Left ventricle myocardium superior (tissue), 1 donor: ENCODE measurements at places on chromosomes 5 and 9.

DNA sequence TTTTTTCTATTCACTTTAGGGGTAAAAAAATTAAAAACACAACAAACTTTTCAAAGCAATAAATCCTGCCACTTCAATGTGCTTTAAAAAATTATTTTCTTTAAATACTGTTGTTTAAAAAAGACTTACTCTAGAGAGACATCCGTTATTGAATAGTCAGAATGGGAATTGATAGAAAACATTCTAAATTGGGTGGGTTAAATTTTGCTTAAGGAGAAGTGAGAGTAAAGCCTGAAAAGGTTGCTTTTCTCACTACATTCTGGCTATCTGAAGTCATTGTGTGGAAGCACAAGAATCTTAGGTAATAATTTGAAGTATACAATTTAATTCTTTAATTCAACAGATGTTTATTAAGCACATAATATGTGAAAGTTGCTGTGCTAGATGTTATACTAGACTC, 509.3 kb downstream of the NR2F1-AS1 start:
- no peak for DNase-seq

- DNase-seq: no peak
These were observed 9.7 kb downstream of the MRPL36 start for GRCh38 chr5:1789834-1790471.

DNA sequence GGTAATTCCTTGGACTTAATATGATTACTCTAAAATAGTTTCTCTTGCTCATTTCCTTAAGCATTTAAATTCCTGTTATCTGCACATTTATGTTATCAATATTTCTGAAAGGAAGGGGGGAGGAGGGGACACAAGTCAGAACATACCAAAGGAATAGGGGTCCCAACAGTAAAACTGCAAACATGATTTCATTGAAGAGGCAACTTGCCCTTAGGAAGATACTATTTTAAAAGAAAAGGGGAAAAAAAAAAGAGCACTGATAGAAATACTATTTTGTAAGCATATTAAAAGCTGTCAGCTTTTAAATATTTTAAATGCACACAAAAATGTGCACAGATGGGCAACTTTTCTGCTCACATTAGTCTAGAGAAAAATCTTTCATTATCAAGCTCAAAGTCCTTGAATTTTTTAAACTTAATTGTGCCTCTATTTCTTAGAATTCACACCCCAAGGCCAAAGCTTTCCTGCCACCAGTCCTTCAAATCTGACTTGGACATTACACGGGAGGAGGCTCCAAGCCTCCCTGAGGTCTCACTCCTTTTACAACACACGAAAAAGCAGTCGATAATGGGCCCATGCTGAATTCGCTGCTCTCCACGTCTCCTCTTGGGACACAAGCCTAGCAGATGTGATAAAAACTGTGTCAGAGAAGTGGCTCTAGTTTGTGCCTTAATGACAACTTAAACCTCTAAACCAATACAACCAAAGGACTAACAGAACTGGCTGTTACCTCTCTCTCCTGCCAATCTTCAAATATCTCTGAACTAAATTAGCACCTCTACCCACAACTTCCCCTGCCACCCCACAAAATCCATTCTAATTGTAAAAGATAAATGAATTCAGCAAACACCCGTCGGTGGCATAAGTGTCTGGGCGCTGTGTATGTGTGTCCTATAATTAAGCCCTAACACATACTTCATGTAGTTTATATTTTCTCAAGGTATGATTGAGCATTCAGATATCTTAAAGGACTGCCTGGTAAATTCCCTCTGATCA, 154.3 kb downstream of the DENND1A start:
- no peak for DNase-seq

DNA sequence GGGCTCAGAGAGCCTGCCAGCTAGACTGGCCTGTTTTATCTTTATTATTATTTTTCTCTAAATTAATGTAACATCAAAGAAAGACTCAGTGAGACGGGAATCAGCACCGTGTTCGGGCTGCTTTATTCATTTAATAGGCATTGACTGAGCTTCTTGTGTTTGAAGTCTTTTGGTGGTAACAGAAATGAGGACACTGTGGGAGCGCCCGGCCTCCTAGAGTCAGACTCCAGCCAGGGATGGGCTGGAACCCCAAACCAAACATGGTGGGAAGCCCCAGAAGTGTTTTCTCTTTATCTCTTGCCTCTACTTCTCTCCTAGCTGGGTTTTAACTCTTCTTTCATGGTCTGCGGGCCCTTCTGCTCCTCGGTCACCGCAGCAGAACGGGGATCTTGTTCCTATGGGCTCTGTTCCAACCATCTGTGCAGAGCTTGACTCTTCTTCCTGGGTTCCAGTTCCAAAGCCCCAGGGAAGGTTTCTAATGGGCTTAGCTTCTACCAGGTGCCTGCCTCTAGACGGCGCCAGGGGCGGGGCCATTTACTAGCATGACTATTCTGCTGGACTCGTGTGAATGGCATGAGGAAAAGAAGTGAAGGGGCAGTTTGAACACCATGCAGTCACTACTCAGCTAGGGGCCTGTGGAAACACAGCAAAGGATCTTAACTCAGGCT, 123.8 kb downstream of the FGF18 start:
- no peak for DNase-seq

- no peak for DNase-seq
These were observed 2.6 kb upstream of the MSX2 start for GRCh38 chr5:174721530-174722432.

DNA sequence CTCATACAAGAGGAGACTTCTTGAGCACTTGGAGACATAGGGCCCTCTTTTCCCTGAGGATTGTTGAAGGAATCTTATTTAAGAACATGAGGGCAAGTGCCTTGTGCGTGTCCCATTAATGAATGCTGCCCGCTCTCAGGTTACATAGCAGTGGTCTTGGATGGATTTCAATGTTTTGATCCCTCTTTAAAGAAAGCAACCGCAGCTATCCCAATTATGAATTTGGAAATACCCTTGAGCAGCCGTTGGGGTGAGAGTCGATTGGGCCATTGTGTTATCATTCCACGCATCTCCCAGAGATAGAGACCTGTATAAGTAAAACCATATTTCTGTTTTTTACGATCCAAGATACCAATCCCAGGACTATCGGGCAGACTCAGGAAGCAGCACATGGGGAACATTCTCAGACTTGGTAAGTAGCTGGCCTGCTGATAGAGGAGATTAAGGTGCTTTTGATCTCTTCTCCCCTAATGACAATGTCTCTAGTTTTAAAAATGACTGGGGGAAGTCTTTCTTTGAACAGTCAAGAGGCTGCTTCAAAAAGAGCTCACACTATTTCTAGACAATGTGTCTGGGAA, 145.3 kb downstream of the MACROH2A1 start:
- no peak for DNase-seq

DNA sequence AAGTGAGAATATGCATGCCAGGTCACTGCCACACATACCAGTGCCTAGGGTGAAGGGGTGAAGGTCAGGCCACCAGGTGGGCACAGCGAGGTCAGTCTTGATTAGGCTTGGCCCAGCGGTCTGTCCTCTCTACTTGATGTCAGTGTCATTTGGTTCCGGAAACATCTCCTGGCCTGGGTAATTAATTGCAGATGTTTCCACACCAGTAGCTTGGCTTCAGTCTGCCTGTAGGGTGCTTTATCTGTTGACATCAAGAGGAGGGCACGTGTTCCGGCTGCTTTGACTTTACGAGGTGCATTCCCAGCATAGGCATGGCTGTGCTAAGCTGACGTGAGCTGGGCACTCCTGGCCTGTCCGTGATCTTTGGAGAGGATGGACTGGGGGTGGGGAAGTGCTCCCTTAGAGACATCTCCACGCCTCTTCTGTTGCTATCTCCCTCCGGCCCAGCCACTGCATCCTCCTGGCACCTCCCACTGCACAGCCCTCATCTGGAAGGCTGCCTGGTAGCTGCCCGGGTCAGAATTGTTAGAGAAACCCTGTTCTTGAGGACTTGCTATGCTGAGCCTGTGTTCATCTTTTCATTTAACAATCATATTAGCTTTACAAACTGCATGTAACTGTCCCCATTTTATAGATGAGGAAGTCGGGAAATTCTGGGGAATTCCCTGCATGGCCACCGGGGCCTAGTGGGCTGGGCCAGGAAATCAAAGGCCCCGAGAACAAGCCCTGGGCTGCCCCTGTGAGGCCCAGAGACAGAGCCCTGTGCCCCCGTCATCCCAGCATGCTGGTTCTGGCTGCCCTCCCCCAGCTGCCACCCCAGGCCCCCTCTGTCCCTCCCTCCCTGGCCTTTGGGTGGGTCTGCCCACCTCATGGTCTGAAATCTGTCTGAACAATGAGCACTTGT, 29.1 kb downstream of the JADE2 start:
- DNase-seq: peak; percentile 78

DNA sequence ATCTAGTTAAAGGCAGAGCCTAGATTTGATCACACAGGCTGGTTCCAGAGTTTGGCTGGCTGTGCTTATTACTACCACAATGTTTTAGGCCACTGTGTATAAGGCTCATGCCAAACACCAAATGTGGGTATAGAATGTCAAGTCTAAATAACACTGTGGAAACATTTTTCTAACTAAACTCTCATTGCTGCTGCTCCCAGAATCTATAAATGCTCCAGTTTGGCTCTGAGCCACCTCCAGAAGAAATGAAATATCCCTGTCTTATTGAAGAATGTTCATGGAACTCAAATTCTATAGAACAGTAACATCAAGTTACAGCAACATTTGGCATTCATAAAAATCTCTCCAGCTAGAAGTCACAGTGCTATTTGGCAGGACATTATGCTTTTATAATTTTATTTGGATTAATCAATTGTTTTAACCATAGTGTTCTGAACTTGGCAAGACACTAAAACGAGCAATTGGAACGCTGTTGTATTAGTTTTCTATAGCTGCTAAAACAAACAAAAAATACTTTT, 178.1 kb upstream of the COX7C start:
- DNase-seq: no peak

- no peak for DNase-seq
These were observed 2.9 kb downstream of the UNC13B start for GRCh38 chr9:35164711-35165110.

GRCh38 chr5:65020492-65020891, 251.8 kb downstream of the CWC27 start:
- no peak for DNase-seq

DNA sequence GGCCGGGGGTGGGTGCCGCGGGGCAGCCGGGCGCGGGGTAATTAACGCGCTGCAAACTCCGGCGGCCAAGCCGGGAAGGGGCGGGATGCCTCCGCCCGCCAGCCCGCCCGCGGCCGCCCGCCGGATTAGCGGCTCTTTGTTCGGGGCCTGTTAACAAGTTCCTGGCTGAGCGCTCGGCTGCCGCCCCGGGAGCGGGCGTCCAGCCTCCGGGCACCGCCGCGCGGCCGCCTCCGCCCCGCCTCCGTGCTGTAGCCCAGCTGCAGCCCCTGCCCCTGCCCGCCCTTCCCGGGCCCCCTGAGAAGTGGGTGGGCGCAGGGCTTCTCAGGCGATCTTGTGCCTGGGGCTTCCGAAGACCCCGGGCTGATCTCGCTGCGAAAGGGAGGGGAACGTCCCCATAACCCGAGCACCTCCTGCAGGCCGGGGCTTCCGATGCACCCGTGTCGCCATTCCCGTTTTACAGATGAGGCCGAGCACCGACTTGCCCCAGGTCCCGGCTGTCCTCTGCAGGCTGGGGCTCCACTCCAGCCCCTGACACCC, 7.5 kb downstream of the UNC5A start:
- DNase-seq: peak; percentile 43

DNA sequence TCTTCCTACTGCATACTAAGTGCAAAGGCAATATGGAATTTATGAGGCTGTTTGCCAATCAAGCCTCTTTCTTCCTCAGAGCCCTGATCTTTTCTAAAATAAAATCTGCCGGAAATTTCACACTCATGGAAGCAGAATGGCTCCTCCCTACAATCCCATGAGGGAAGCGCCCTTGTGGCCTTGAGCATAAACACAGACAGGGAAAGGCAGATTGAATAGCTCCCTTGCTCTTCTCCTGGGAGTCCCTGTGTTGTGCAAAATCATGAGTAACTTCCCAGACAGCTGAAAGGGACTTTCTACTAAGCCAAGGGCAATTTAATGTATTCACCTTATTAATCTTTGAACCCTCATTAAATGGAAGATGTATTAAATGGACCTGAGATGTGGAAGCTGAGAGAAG, 226.1 kb upstream of the PIK3R1 start:
- DNase-seq: peak; percentile 36

DNA sequence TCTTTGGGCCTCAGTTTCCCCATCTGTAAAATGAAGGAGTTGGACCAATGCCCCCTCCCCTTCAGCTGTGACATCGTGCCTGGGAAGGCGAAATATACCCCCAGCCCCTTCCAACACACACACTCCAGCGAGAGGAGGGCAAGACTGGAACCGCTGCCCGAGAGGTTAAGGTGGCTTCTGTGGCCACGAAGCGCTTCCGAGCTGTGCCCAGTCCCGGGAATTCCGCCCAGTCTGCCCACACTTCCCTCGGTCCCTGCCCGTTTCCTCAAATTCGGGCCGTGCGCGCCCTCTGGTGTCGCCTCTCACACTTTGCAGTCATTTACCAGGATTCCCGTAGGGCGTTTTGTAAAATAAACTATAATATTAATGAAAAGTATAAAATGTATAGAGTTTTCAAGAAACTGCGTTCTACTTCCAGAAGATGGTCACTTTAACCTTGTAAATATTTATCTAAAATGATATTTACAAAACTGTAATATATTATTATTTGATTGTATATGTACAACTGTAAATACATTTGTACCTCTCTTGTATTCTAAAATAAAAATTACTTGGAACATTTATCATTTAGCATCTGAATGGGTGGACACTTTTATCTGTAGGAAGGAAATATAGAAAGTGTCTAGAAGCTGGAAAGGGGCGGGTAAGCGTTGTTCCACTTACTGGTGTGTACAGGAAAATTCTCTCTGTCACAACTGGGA, 11.0 kb upstream of the EXOSC2 start:
- DNase-seq: peak; percentile 85

DNA sequence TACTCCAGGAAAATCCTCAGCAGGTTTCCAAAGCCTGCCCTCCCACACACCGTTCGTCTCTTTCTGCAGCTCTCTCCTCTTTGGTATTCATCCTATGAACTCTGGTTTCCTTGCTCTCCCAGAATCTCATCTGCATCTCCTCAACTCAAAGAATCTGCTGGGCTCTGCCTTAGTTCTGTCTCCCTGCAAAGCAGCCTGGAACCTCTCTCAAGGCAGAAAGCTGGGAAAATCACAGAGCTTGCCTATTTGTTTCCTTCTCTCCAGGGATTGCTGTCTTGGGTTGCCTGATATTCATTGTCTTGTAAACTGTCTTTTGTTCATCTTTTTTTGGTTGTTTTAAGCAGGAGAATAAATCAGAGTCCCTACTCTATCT, 5.3 kb upstream of the ERAP2 start:
- DNase-seq: no peak
